ENCODE measurements at places on chromosomes 12 and 14.

GRCh38 chr12:50195832-50196231 is 28.7 kb upstream of the CERS5 start:
- DNase-seq: peak; percentile 50

- no peak for DNase-seq
Measured at GRCh38 chr14:89040080-89040459, 215.6 kb downstream of the TTC8 start.

GRCh38 chr14:101775826-101776225 is 14.3 kb downstream of the PPP2R5C start:
- DNase-seq: no peak

GRCh38 chr14:101118233-101118632 is 214.7 kb upstream of the RTL1 start:
- no peak for DNase-seq

Data from islet precursor cell (in vitro differentiated cells).